ENCODE measurements at places on chromosomes 1 and 21. TPM values are rescaled to one million over a fixed set of nuclear protein-coding genes. Genes with fewer than 3 reads are reported as not detected.

Gene MPL
- 0.09 TPM for total RNA-seq

Gene SH3BGR
- total RNA-seq, result 12.2 TPM

Gene GBP6
- not detected for total RNA-seq

Gene KLF17
- not detected for total RNA-seq

Gene SPATA21
- not detected for total RNA-seq

Gene LPGAT1
- total RNA-seq, result 5.7 TPM

Gene SYTL1
- total RNA-seq, result 7.9 TPM

Gene IL12RB2
- 0.06 TPM for total RNA-seq

Gene KIF2C
- total RNA-seq, result 130 TPM

Gene TNFSF18
- total RNA-seq, result not detected

Gene CYP4A11
- total RNA-seq, result not detected

Gene GRIK3
- total RNA-seq, result 1.7 TPM

Gene TAS1R3
- not detected for total RNA-seq

Gene LINGO4
- not detected for total RNA-seq

Gene S100A7
- not detected for total RNA-seq

Gene FMO5
- 0.28 TPM for total RNA-seq

Gene PGBD5
- 1.2 TPM for total RNA-seq

Gene SCAMP3
- 44.8 TPM for total RNA-seq

Gene C8B
- not detected for total RNA-seq

Gene RPL11
- 2,503 TPM for total RNA-seq

Gene ARHGAP29
- total RNA-seq, result 14.8 TPM

Gene NUP210L
- not detected for total RNA-seq

Gene BATF3
- not detected for total RNA-seq

Gene LHX8
- not detected for total RNA-seq

Gene PALMD
- not detected for total RNA-seq

Gene SPSB1
- 7.1 TPM for total RNA-seq

Gene VHLL
- total RNA-seq, result 0.34 TPM

Gene CRP
- total RNA-seq, result not detected

Gene TDRD5
- 0.09 TPM for total RNA-seq

Gene LRRC52
- total RNA-seq, result not detected

Gene RGS16
- total RNA-seq, result 12.5 TPM

Gene GPR37L1
- 0.06 TPM for total RNA-seq

Gene SERPINC1
- not detected for total RNA-seq

Gene CXADR
- total RNA-seq, result 226 TPM

Gene CFHR2
- total RNA-seq, result not detected

Gene RNU1-1
- total RNA-seq, result under 0.01 TPM

Gene RIPK4
- 1.3 TPM for total RNA-seq

Gene SV2A
- total RNA-seq, result 31.6 TPM

Gene ZNHIT6
- total RNA-seq, result 13.7 TPM

Gene IGSF9
- total RNA-seq, result 3.3 TPM

Measured in neural progenitor cell (in vitro differentiated cells).